ENCODE measurements at places on chromosomes 5 and 9.

GRCh38 chr5:163094492-163095180 is 342.8 kb upstream of the CCNG1 start:
- no peak for DNase-seq

DNA sequence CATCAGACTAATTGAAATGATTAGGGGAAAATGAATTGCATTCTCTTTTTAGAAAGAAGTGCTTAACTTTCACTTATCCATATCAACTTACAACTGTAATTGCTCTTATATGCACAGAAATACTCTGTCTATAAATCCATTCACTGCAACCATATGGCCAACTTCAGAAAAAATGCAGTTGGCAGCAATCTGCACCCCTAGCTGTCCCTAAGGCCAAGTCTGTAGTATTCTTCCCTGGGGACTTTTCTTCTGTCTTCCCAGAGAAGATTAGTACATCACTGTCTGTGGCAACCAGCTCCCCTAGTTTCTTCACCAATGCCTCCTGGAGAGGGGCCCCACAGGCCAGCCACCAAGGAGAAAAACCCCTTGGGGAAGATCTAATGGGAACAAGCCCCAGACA is 45.4 kb downstream of the ABCA1 start:
- DNase-seq: no peak

DNA sequence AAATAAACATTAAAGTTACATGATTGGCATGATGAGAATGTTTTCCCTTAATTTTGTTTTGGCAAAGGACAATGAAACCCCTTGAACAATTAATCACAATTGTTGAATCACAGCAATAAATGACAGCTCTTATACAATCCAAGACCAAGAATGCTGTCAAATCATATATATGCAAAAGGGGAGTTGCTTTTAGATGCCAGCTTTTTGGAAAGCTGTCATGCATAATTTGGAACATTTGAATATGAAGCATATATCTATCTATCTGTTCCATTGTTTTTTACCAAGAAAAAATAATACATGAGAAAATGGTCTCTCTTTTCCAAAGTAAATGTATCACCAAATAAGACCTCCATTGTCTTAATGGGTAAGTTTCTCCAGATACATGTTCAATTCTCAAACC is 44.5 kb downstream of the SPOCK1 start:
- DNase-seq: no peak

GRCh38 chr5:95777441-95777840 is 45.1 kb downstream of the GLRX start:
- no peak for DNase-seq

- DNase-seq: peak; percentile 77
Measured at GRCh38 chr9:16309469-16310271, 560.8 kb downstream of the BNC2 start.

GRCh38 chr5:131630963-131631350 is 4.1 kb downstream of the RAPGEF6 start:
- no peak for DNase-seq

DNA sequence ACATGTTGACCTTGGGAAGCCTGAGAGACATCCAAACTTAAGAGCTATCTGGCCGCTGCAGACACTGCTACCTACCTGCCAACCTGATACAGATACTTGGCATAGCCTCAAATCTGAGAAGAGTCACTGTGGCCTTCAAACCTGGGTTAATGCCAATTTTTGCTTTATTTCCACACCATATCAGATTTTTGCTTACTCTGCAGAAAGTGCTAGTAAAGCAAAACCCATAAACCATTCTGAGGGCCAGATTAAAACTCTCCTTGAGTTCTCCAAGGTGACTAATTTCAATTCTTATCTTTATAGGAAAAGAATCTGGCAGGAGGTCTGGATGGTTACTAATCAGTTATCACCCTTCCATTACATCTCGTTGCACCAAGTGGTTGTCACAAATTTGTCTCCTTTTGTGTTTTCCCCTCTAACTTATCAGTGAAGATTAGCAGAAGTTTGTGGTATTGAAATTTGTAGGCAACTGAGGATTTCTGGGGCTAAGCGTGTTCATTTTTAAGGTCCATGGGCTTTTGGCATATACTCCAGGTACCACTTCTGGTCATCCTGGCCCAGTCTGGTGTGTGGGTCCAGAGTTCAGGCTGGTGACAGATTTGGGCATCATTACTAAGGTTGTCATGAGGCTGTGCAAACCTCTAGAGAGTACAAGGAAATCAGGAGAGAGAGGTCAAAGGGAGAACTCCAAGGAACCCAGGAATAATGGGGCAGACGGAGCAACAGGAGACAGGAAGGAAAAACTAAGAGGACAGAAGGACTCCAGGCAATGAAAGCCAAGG is 177.9 kb downstream of the TSSK1B start:
- no peak for DNase-seq

- DNase-seq: peak; percentile 58
Measured at GRCh38 chr5:170606941-170607340, 103.1 kb downstream of the KCNIP1 start.

GRCh38 chr9:88991066-88992034 is at the start of gene S1PR3:
Gene S1PR3 (plus strand): TSS chr9:88991468. CDS start chr9:89001201, 9,733 bp downstream.
- DNase-seq: peak; percentile 89

GRCh38 chr5:100840789-100841188 is 62.3 kb downstream of the ST8SIA4 start:
- no peak for DNase-seq

DNA sequence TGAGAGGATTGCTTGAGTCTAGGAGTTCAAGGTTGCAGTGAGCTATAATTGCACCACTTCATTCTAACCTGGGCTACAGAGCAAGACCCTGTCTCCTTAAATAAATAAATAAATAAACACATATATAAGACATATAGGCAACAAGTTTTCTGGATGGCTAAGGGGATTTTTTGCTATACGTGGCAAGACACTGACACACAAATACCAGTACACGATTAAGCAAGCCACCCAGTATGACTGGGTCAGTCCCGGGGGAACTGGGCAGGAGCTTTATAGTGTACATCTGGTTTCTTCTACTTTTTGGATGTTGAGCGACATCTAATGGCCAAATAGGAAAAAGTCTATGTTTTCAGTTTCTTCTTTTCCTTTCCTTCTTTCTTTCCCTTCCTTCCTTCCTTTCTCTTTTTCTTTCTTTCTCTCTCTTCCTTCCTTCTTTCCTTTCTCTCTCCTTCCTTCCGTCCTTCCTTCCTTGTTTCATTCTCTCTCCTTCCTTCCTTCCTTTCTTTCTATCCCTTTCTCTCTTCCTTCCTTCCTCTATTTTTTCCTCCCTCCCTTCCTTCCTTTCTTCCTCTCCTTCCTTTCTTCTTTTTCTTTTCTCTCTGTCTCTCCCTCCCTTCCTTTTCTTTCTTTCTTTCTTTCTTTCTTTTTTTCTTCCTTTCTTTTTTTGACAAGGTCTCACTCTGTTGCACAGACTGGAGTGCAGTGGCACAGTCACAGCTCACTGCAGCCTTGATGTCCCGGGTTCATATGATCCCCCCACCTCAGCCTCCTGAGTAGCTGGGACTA is 47.0 kb upstream of the PLIN2 start:
- peak; percentile 71 for DNase-seq

DNA sequence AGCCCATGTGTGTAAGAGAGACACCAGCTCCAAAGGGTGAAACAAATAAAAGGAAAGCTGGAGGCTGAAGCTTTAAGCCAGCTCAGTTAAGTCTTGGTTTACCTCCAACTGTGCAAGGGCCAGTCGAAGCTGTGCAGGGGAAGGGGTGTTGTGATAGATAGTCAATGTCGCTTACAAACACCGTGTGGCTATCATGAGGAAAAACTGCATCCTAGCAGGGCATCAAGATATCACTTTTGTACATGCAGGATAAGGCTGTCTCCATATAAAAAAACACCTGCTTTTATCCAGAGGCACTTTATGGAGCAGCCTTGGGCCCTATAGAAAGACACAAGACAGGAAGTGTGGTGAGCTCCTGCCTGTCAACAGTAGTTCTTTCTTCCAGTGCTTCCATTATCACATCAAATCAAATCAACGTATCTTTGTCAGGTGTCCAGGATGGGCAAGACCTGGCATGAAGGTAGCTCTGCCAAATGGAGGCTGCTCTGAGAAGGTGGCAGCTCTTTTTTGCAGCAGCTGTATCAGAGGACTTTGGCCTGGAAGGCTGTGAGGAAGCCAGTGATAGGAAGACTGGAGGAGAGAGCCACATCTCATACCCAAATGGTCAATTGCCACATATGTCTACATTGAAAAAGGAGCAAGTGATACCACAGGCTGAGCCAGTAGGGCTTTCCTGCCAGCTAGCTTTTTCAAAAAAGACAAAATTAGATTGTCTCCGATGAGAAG is 29.3 kb upstream of the SELENOP start:
- DNase-seq: no peak

Data from neural progenitor cell (in vitro differentiated cells).